Umbilical cord (tissue), 2 donors: ENCODE measurements at places on chromosomes 4 and X. TPM values are rescaled to one million over a fixed set of nuclear protein-coding genes. Genes with fewer than 3 reads are reported as not detected.

BMPR1B gene
- 4.3 TPM for total RNA-seq

- DNase-seq = no peak
These were observed 1027.9 kb downstream of the STIM2 start for GRCh38 chr4:27888505-27888904.

GRCh38 chr4:74376888-74377483, 12.0 kb downstream of the EREG start:
- peak; percentile 57 for DNase-seq

TMPRSS11D gene
- total RNA-seq = 16.6 TPM

GRXCR1 gene
- total RNA-seq = 1.2 TPM

IL3RA gene
- total RNA-seq = 4.1 TPM

DNA sequence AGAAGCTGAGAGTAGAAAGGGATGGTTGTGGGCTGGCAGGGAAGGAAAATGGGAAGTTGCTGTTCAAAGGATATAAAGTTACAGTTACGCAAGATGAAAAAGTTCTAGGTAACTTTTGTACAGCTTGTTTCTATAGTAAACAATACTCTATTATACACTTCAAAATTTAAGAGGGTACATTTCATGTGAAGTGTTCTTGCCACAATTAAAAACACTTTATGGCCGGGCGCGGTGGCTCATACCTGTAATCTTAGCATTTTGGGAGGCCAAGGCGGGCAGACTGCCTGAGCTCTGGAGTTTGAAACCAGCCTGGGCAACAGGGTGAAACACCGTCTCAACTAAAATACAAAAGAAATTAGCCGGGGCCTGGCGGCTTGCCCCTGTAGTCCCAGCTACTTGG, 623.6 kb downstream of the STIM2 start:
- DNase-seq = no peak

- no peak for DNase-seq
These were observed 103.3 kb upstream of the PCDH18 start for GRCh38 chr4:137635601-137636000.

DNA sequence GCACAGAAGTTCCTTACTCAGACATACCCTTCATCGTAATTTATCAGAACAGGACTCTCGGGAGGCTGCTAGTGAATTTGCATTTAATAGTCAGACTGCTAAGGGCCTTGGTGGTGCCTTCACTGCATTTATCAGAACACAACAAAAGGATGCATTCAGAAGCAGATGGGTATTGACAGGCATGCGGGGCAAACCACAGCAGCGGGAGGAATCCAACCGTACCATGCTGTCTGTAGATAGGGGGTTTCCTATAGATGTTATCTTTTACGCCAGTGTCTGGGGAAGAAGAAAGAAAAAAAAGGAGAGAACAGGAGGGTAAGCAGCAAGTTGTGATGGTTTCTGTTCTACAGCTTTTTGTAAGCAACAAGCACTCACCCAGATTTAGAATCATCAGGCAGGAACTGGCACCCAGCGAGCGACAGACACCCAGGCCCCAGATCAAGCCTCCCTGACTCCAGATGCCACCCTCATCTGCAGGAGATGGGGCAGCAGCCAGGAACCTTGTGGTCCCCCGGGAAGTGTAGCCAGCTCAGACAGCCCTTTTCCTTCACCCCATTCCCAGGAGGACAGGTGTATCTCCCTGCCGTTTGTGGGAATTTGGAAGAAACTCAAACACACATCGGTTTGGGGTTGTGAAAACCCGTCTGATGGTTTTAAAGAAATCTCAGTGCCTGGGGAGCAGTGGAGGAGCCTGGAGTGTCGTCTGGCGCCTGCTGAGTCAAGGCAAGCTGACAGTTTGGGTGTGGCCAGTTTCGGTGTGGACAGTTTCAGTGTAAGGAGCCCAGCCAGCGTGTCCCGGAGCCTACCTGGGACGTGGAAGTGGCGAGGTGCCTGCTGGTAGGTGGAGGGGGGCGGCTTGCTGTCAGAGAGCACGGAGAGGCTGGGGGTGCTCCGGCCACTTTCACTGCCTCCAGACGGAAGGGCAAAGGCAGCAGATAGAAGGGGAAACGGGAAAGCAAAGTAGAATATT, 80.0 kb upstream of the AFAP1 start:
- no peak for DNase-seq

SERTM2 gene
- 1.7 TPM for total RNA-seq

DNA sequence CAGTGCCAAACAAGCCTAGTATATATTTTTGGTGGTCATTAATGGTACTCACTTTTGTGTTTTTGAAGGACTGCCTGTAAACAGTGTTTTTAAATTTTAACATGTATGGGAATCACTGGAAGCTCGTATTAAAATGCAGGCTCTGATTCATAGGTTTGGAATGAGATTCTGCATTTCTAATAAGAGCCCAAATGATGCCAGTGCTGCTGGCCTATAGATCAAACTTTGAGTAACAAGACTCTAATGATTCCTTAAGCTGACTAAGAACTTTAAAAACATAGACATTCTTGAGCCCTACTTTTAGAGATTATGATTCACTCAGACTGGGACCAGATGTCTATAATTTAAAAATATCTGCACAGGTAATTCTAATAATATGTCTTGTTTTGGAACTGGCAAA, 823.2 kb upstream of the LCORL start:
- peak; percentile 30 for DNase-seq

DNA sequence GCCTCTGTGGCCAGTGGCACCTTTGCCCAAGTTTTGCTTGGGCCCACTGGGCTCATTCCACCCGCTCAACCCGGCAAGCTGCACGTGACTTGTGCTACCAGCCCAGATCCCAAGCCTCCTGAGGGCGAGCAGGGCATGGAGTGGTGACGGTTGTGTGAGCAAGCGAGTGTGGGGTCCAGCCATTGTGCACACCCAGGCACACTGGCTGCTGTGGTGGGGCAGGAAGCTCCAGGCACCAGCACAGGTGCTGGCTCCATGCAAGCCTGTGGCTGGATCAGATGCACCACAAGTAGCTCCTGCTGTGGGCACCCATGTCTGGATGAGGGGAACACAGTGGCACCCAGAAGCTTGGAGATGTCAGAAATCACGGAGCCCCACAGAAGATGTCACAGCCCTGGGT, 557.0 kb upstream of the GNPDA2 start:
- no peak for DNase-seq

DNA sequence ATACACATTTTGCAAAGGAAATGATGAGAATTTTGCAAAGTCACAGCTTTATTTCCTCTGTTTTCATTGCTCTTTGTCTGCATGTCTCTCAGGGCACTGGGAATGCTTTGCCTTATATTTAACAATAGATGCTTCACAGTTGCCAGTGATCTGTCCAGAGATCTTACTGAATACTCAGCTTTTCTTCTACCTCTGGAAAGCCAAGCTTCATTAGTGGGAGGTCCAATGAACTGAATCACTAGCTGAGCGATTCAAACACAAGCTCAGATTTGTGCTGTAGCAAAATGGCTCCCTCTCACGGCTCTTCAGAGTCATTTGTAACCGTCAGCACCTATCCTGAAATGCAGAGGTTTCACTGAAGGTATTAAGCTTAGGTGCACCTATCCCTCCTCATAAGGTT, 138.9 kb downstream of the DCLK2 start:
- DNase-seq = peak; percentile 79

GRCh38 chr4:56115898-56116297, 167.2 kb downstream of the CEP135 start:
- DNase-seq = no peak

PRDM8 gene
- total RNA-seq = 0.48 TPM

- DNase-seq = no peak
These were observed 187.3 kb upstream of the FAM241A start for GRCh38 chr4:111957997-111958396.

DNA sequence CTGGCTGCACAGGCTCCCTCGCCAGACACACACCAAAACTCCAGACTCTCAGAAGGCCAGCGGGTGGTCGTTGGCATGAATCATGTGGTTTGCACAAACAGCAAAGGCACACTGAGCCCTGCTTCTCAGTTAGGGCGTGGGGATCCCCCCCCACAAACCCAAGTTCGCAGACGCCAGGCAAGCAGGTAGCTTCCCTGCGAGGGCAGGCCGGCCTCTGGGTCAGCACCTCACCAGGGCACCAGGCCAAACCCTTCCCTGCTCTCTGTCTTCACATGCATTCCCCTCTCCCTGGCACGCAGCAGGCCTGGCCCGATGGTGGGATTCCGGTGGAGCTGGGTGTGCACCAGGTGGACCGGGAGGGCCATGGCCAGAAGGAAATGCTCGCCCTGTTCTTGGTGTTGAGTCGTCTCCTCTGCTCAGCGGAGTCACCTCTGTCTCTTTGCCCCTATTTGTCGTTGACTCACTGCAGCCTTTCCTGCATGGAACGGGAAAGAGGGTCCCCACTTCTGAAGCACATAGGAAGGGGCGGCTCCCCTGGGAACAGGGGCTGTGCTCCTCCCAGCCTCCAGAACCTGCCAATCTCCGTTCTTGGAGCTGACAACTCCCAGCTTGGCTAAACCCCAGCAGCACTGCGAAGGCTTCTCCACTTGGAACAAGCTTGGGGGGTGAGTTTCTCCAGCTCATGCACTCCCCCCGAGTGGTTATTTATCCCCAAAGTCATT, 51.4 kb downstream of the SORCS2 start:
- no peak for DNase-seq

S100G gene
- not detected for total RNA-seq

DBET gene
- not detected for total RNA-seq

GRCh38 chr4:95007998-95008397, 250.2 kb downstream of the BMPR1B start:
- no peak for DNase-seq

DNA sequence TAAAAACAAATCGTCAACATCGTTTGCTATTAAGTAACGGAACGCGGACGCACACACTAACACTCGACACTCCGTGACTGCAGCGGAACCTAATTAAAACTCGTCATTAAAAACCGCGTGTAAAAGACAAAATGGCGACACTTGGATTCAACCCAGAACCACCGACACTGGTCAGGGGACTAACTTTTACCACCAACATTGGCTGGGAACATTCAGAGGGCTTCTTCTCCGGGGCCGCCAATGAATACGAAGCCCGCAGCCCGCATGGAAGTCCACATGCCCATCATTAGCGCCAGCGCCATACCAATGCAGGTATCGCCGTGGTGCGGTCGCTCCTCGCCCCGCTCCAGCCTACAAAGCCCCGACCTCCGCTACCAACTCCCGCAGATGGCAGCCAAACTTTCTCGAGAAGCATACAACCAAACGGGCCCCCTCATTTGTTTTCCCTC, 498 bp downstream of the RBMX start:
- peak; percentile 14 for DNase-seq

- no peak for DNase-seq
These were observed 542.0 kb downstream of the GBA3 start for GRCh38 chr4:23234716-23235115.

DNA sequence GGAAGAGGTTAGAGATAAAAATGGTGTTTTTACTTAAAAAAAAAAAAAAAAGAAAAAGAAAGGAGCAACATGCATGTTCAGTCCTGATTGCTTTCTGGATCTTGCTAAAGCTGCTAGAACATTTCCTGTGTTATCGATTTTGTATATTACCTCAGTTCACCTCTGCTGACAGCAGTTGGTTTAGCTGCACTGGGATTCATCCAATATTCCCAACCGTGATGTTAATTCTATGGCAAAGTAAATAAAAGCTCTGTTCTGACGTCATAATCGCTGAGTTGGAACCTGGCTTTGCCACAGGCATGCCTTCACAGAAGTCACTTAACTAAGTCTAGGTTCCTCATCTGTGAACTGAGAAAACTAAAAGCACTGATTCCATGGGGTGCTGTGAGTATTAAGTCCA, 90.7 kb upstream of the SORBS2 start:
- DNase-seq = no peak

DNA sequence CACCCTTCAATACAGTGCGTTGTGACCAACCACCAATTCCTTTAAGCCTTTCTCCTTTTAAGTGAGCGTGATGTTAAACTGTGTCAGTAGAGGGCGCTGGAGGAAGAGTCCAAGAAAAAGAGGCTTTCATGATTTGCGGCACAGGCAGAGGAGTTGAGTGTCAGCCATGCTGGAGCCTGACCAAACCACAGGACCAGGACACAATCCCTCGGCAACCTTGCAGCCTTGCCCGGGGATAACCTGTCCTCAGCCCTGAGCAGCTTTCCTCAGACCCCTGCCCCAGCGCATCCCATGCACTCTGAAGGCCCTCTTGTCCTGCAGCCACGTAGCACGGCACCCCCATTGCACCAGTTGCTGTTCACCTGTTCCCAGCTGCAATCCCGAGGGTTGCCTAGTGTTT, 53.5 kb upstream of the SMIM31 start:
- DNase-seq = no peak

DNA sequence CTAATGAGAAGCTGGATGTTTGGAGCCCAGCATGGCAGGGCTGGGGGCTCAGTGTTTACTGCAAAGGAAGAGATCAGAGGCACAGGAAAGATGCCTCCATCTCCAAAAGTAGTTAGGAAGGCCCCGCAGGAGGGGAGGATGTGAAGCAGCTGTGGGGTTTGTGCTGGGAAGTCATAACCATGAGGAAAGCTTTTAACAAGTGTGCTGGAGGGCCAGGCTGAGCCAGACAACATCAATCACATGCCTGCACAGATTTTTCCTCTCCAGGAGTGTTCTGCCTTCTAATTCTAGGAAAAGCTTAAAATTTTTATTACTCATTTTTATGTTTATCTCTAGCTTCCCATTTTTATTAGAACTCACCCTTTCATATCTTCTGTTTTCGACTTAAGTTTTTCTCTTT, 65.4 kb downstream of the GPR82 start:
- DNase-seq = peak; percentile 48

- DNase-seq = no peak
These were observed 410.6 kb downstream of the IL1RAPL1 start for GRCh38 chrX:28997706-28998463.

GRCh38 chrX:47296766-47297365, 64.1 kb downstream of the USP11 start:
- peak; percentile 65 for DNase-seq

NWD2 gene
- 2.4 TPM for total RNA-seq

DNA sequence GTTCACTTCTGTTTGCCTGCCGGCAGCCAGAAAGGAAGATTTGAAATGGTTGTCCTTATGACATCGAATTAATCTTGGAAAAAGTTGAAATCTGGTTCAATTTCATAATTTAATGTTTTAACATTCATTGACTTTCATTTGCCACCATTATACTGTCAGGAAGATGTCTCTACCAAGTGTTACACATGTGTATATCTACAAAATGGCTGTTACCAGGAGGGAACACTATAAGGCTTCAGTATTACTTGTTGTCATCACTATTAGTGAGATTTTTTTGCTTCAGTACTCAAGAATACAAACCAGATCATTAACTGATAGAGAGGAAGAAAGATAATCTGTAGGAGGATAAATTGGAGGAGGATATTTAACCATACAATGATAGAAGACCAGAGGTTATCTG, 71.2 kb downstream of the TSPAN7 start:
- DNase-seq = no peak

DNA sequence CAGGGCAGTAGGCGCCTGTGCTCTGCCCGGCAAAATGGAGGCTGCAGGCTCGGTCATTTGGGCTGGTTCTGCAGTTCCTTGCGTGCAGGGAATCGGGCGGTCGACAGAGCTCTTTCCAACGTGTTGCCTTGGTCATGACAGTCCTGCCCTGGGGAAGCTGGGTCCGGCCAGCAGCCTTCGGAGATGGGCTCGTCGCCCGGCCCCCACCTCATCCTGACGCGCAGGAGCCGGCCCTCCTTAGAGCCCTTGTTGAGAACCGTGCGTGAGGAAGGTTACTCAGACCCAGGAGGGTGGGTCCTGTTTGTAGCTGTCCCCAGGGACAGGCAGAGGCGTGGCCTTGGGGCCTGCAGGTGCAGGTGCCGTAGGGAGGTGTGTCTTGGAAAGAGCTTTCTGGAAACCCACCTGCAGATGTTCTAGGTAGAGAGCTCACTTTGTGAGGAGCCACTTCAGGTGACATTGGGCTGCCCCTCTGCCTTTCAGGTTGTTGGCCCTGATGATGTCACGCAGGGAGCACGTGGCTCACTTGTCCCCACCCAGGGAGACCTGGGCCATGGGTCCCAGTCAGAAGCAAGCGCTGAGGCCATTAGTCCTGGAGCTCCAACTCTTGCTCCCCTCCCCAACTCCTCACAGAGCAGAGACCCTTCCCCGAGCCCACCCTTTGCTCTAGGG, 15.2 kb upstream of the HGFAC start:
- DNase-seq = no peak
